ENCODE measurements at places on chromosomes 5 and 9.

DNA sequence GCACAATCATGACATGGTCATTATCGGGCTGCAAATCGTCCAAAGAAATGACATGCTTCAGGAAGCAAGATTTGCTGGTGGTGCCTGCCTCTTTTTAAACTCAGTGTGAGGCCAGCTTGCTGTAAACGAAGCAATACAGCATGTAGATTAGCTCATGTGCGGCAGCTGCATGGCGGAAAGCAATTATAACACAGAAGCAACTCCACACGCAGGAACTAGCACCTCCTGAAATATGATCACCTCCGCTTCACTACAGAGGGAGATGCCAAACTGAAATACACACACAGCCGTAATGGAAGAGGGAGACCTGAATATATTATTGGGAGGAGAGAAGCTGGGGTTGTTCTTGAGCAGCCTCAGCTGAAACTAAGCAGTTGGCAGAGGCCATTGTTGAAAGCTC lies 312.5 kb downstream of the PSAT1 start:
- no peak for DNase-seq

- DNase-seq, result no peak
Observed at GRCh38 chr5:6615034-6615815, 17.6 kb downstream of the NSUN2 start.

DNA sequence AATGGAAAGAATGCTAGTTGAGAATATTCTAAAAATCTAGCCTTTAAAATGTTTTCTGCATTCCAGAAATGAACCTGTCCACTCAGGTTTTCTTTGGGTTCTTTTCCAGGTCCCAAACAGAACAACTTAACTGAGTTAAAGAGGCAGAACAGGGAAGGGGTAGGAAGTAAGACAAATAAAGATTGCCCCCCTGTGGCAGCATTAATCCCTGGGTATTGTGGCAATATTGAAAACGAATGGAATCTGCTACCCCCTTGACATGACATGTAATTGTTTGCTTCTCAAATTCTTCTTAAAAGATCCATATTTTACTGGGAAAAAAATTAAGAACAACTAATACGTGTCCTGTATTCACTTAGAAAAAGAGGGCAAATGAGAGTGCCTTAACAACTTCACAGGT lies 9.3 kb upstream of the RBM22 start:
- peak; percentile 18 for DNase-seq

DNA sequence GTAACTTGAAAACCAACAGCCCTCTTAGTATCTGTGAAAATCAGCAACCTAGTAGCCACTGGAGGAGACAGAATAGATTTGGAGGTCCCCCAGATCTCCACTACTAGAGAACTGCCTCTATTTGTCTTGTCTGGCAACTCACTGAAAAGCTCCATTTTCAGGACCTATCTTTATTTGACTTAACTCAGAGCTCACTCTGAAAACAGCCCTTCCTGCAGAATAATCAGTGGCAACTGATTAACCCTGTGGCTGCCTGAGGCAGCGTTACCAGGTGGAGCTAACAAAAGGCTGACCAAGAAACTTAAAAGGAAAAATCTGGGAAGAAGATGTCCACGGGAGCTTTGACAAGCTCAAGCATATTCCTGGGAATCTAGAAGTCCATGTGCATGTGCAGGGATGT lies 10.5 kb upstream of the IL13 start:
- no peak for DNase-seq

DNA sequence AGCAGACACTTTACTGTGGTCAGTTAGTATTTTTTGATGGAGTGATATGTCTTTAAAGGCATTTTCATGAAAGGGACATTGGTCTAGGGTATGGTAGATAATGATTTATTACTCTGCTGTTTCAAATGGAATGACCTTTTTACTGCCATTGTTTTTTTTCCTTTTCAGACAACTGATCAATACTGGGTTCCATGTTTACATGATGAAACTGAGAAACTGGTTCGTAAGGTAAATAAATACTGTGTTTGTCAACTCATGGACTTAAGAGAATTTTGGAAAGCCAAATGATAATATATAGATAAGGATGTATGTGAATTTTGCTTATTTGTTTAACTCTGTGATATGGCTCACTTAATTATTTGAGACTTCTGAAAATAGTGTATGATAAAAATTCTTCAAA lies 35.5 kb downstream of the VPS13A start:
- no peak for DNase-seq

- DNase-seq, result no peak
Observed at GRCh38 chr5:35859101-35859661, 2.5 kb downstream of the IL7R start.
